ENCODE measurements at places on chromosomes 2 and 18.

DNA sequence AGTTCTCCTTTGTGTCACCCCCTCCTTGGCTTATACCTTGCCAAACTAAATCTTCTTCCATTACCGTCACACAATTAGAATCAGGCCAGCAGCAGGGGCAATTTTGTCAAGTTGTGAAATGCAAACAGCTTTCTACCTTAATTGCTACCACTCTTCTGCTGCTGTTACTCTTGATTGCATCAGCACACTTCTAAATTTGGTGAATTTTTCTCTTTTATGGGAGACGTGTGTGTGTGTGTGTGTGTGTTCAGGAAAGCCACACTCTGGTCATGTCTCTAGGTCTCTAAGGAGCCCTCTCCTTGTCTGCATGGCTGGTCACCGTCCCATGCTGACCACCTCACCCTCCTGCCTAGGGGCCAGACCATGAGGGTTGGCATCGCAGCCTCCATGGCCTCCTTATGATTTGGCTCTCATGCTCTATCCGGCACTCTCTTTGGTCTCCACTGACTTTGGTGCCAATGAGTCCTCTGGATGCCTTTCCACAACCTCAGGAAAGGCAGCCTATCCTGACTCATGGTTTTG is 87.7 kb downstream of the GATA6 start:
- no peak for DNase-seq

GRCh38 chr18:46393230-46393629 is 263.8 kb downstream of the LOXHD1 start:
- peak; percentile 19 for DNase-seq

GRCh38 chr18:55322178-55322735 is 265.7 kb downstream of the TCF4 start:
- peak; percentile 38 for DNase-seq

- no peak for DNase-seq
Measured at GRCh38 chr2:239463541-239464165, 62.8 kb upstream of the HDAC4 start.

- DNase-seq, result no peak
Measured at GRCh38 chr2:28654663-28655320, 96.8 kb upstream of the PPP1CB start.

GRCh38 chr2:241802421-241803318 is 6.3 kb upstream of the NEU4 start:
- no peak for DNase-seq

GRCh38 chr2:207778298-207778882 is 8.7 kb upstream of the FZD5 start:
- no peak for DNase-seq

GRCh38 chr18:58611395-58612131 is 17.3 kb downstream of the ALPK2 start:
- DNase-seq, result no peak

DNA sequence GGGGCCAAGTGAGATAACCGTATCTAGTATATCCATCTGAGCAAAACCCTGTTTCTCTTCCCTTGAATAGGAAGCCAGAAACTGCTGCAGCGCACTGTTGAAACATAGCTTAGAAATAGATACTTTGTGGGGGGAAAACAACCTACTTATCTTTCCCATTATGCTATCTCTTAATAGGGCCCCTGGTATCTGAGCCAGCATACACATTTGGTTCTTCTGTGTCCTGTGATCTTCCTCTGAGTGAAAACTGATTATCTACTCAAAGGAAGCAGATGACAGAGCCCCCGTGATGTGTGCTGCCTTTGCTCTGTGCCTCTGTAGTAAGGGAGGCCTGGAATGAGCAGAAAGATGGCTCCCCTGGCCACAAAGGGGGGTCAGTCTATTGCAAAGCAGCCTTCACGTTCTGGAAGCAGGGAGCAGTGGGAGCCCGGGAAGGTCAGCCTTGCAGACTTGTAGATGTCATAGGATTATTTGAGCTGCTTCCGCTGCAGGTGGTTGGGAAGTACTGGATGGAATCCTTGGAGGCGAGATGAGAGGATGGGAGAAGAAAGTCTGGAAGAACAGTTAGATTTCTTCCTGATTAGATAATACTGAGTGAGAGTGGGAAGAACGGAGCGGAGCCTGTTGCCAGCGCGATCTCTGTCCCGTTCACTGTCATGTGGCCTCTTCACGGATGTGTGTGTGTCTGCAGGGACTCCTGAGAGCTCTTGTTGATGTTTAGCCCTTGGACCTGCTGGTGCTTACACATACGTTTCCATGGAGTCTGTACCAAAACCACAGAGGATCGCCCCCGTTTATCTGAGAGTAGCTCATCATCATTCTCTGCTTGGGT is 150.1 kb downstream of the AGAP1 start:
- DNase-seq, result no peak

- DNase-seq, result no peak
Measured at GRCh38 chr2:7860693-7861092, 821.2 kb upstream of the ID2 start.

- DNase-seq, result no peak
Measured at GRCh38 chr2:45331410-45331786, 279.7 kb downstream of the SRBD1 start.

DNA sequence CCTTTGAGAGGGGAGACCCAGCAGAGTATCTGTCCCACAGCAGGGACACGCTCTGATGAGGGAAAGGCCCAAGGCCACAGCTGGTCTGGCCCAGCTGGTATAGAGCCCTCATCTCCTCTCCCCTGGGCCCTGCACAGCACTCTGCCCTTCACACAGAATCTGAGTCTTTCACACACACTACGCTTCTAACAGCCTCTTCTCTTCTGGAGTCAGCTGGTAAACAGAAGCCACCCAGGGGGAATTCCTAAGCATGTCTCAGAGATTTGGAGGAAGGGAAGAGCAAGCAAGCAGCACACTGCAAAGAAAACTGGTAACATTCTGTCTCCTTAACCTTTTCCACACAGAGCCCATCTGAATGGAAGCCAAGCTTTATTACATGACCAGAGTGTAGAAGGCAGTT is 121.1 kb upstream of the ACAA2 start:
- DNase-seq, result no peak

GRCh38 chr2:3249476-3249962 is 128.1 kb downstream of the EIPR1 start:
- DNase-seq, result no peak

DNA sequence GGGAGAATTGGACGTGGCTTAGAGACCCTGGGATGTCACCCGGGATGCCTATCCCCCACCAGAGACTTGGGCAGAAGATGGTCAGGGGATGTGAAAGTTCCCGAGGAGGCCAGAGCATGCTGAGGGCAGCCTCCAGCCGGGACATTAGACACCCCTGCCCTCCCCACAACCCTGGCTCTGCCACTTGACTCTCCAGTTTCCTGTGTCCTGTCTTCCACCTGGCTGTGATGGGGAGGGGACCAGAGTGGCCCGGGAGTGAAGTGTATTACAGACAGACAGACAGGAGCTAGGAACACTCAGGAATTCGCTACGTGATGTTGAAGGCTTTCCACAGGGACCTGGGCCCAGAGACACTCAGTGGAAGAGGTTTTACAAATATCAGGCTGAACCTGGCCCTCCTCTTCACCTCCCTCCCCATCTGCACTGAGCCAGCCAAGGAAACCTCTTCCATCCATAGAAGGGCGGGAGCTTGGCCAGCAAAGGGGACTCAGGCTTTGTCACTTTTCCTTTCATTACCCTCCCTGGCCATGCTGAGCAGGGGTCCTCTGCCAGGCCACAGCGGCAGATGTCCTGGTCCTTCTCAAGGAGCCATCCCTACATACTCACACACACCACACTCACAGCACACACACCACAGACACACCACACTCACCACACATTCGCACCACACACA is 60.7 kb downstream of the SDC1 start:
- no peak for DNase-seq

GRCh38 chr2:190537765-190538164 is 3.2 kb upstream of the NEMP2 start:
- DNase-seq, result no peak

DNA sequence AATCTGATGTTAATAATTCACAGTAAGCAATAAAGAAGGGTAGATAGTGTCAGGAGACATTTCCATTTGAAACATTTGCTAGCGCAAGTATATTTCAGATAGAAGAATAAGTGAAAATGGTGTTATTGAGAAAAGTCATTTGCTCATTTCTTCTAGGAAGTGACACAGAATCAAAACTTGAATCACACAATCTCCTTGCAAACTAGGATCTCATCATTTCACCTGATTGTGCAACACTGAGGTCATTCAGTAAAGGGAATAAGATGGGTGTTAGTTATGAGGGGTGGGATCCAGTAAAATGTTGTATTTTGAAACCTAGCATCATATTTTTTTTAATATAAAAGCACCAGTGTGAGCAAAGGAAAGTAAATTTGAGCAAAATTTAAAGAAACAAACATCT is 208.0 kb upstream of the KCNJ3 start:
- no peak for DNase-seq

DNA sequence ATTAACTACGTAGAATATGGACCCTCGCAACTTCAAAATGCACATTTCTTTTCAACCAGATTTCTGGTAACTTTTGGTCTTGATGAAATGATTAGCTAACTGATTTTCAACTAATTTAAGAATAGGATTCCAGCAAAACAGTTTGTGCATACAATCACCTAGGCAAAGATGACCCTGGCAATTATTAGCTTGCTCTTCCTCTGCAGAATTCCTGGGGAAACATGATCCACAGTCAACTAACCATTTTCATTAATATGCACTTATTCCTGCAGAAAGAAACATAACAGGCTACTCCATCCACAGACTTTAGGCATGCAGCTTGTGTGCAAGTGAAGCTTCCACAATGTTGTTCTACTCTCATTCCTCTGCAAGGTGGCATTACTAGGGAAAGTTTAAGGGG is 1150.8 kb upstream of the FANCL start:
- DNase-seq, result no peak

DNA sequence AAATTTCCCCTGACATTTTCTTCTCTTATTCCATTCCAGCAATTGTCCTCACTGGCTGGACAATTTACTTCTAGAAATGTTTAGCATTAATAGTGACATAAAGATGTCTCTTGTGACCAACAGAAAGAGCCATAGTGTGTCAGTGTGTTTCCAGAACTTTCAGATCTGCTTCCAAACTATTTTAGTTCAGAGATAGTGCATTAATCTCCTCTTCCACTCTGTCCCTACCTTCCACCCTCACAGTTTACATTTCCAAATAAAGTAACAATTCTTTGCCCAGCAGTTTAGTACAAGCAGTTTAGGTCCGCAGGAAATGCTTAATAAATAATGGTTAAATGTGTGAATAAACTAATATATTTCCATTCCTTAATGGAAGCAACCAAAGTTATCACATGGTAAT is 24.5 kb upstream of the RAPGEF4 start:
- no peak for DNase-seq

- no peak for DNase-seq
Measured at GRCh38 chr2:141522702-141523101, 608.1 kb downstream of the LRP1B start.

GRCh38 chr2:25570161-25570845 is 103.1 kb downstream of the DTNB start:
- no peak for DNase-seq

DNA sequence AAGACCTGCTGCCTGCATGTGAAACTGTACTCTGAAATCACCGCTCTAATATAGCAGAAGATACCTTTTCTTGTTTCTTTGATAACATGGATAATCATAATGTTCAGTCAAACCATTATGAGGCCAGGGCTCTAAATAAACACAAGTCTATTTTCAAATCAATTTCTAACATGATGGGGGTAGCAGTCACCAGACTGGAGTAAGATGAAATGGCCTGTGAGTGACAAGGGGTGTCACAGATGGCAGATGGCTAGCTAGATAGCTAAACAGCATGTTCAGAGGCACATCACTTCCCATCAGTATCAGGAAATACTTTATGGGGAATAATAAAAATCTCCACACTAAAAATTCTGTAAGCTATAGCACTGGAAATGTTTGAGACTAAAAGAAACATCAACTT is 14.0 kb downstream of the MBD2 start:
- DNase-seq, result no peak

DNA sequence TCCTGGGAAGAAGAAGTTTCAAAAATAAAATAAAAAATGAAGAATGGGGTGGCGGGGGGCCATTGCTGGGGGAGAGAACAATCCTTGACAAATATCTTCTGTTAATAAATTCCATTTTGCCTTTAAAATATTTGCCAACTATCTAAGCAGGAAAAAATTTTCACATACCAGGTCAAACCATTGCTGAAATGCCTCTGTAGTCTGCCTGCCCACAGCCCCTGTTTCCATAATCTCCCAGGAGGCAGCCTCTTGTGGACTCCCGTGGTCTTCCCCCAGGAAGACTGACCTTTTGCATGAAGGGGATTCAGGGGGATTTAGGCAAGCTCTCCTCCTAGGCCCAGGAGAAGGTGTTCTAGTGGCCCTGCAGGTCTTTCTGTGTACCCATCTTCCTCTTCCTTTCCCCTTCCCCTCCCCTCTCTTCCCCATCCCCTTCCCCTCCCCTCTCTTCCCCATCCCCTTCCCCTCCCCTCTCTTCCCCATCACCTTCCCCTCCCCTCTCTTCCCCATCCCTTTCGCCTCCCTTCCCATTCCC is 61.0 kb downstream of the RPL37A start:
- DNase-seq, result no peak

GRCh38 chr2:66693076-66693965 is 258.4 kb downstream of the MEIS1 start:
- DNase-seq, result no peak

DNA sequence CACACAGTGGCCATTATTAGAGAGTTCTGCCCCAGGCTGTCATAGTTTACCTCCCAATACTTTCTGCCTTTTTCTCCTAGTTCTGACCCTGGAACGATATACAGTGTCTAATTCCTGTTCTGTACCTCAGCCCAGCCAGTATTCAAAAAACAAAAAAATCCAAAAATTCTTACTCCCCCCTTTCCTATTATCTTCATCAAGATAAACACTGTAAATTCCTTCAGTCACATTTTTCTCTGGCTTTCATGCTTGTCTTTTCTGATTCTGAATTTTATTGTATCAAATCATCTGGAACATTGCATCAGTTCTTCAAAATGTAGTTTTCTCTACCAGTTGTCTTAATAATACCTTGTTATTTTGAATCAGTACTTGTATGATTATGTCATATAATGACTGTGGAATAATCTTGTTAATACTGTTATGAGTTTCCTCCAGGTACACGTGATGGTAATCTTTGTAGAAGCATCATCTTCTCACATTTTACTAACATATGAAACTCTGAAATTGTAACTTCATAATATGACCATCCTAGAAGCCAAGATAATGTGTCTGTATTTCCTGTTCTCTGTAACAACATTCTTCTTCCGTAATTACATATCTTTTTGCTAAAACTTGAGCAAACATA is 79.0 kb upstream of the NOSTRIN start:
- no peak for DNase-seq

DNA sequence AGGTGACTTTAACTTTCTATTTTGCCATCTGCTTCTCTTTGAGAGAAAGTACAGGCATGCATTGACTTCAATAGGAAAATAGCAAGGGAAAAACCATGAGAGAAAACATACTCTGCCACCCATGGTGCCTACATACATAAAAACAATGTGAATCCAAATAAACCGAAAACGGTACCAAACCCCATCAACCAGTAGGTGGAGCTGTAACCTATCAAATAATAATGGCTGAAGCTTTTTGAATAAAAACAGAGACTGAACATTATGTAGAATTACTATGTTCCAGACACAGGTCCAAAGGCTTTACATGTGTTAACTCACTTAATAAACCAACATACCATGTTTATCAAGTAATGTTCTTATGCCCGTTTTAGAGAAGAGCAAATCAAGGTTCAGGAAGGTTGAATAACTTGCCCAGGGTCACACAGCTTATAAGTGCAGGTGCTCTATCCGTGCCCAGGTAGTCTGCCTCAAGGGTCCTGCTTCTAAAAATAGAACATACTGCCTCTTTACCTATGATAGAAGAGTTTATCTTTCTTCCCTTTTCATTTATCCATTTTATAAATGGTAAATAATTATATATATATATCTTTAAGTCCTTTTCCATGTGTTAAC is 293.9 kb upstream of the SYT4 start:
- DNase-seq, result peak; percentile 10

All from HEK293T (cell line).